ENCODE measurements at places on chromosomes 1 and 21.

DNA sequence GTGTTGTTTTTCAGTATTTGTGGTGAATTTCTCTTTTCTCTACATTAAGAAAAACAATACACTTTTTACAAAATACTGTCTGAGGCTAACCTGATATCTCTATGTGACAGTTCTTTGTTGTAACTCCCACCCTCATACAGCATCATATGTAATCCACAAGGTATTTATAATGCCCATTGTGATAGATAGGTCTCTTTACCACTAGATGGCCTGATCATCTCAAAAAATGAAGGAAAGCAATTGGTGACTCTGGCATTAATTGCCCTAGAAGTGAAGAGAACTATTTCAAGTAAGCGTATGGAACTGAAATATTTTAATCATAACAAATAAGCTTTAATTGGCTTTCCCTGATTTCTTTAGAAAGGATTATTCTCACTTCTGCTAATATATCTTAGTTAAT, 36.2 kb upstream of the HFM1 start:
- no peak for DNase-seq

DNA sequence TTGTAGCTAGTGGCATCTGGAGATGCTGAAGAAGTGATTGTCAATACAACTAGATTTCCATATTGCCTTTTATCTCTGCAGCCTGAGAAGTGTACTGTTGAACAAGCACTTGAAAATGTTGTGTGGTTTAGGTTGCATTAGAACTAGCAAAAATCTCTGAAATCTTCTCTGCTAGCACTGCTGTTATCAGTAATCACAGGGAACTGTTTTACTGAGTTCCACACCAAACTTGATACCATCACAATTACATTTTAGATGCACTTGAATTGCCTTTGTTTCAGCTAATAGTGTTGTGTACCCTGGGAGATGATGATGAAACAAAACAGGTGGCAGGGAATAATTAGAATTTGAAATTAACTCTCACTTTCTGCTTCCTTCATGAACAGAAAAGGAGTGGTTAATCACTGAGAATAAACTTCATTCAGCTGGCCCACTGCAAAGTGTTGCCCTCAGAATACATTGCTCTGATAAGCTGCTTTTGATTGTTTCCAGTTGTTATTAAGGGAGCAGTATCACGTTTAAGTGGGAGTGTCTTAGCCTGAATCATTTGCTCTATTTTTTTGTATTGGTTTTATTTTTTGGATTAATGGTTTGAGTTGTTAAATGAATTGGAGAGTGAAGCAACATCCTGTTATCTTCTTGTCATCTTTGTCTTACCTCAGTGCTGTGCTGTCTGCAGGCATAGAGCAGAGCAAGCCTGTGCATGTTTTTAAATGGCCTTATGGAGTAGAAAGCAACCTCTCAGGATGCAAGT, 13.0 kb downstream of the FAM20B start:
- DNase-seq: no peak

DNA sequence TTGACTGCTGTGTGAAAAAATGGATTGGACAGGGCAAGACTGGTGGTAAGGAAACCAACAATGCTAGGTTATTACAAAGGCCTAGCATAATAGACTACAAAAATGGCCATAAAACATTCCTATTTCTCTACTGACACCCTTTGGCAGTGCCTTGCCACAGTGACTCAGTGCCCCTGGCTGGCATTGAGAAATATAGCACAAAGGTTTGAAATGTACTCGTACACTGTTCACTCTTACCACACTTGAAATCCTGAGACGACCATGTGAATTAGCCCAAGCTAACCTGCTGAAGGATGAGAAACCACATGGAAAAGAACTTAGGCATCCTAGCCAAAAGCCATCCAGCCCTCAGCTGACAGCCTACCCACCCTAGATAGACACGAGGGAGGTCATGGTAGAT, 149.8 kb upstream of the PALMD start:
- no peak for DNase-seq

- DNase-seq: no peak
These were observed 34.5 kb upstream of the TRABD2B start for GRCh38 chr1:48031676-48032075.

- DNase-seq: no peak
These were observed 33.4 kb upstream of the IFFO2 start for GRCh38 chr1:18989896-18990295.

DNA sequence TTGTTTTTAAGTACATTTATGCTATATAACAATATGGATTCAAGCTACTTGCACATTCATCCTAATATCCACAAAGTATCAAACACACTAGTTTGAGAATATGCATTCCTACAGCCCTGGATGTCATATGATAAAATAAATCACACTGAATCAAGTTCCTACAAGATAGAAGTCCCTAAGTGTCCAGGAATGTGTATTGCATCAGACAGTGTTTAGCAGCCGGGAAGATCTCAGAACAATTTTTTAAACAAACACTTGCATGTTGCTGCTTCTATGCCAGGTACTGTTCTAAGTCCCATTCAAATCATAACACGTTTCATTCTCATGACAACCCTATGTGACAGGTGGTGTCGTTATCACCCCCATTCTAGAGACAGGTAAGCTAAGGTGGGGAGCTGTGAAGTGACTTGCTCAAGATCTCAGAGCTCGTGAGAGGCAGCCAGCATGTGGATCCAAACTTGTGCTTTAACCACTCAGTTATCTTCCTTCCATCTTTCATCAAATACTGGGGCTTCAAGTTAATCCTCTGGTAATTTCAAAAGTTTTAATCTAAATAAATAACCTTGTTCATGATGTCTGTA, 68.3 kb upstream of the KIF26B start:
- DNase-seq: no peak

- peak; percentile 7 for DNase-seq
These were observed 20.8 kb downstream of the HYI start for GRCh38 chr1:43432907-43433306.

- DNase-seq: no peak
These were observed 75.9 kb downstream of the VWA5B1 start for GRCh38 chr1:20366463-20367115.

DNA sequence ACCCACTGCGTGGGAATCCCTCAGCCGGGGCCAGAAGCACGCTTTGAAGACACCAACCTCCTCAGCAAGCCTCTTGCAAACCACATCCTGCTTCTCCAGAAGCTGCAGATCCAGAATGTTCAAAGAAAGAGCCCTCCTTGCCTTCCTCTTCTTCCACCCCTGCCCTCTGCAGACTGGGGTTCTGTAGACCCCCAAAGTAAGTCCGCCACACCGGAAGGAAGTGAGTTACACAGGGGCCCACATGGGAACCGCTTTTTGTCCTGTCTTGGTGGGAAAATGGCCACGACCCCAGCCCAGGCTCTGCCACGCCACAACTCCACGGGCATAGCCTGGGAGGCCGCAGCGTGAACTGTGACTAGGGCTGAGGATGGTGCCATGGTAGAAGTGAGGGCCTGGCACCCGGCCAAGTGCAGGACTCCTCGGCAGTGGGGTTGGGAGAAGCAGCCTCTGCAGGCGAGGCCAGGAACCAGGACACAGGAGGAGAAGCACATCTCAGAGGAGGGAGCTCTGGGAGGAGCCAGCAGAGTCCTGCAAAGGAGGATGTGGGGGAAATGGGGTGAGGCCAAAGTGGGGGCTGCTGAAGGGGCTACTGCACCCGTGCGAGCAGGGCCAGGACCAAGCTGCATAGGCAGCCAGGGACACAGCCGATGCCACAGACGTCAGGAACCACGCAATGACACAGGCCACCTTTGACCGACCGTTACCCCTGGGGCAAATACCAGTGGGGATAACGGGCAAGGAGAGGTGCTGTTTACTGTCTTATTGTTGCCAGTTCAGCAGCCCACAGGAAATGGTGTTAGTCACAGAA, 30.9 kb downstream of the PDE9A start:
- DNase-seq: no peak

DNA sequence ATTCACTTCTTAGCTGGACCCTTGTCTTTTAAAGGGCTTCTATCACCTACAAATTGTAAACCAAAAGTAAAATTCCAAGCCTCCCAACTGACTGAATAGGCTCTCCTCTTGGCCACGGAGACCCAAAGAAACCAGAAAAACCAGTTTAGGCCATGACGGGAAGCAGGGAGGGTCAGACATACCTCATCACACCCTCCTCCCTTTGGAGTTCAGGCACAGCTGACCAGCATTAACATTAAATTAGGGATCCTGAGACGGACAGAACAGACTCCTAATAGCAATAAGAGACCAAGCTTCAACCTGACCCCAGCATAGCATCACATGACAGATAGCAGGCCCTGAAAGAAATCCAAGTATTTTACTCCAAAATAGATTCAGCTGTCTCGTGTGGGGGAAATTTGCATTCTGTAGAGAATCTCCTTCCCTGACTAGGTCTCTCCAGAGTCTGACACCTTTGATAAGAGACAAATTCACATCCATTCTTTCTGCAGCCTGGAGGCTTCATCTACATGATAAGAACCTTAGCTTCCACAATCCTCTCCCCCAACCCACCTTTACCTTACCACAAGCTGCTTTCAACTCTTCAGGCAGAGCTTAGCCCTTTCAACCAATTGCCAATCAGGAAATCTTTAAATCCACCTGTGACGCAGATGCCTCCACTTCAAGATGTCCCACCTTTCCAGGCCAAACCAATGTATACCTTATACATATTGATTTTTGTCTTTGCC, 177.1 kb upstream of the RAB4A start:
- peak; percentile 7 for DNase-seq

GRCh38 chr21:21019681-21020080, 21.5 kb downstream of the NCAM2 start:
- DNase-seq: no peak

DNA sequence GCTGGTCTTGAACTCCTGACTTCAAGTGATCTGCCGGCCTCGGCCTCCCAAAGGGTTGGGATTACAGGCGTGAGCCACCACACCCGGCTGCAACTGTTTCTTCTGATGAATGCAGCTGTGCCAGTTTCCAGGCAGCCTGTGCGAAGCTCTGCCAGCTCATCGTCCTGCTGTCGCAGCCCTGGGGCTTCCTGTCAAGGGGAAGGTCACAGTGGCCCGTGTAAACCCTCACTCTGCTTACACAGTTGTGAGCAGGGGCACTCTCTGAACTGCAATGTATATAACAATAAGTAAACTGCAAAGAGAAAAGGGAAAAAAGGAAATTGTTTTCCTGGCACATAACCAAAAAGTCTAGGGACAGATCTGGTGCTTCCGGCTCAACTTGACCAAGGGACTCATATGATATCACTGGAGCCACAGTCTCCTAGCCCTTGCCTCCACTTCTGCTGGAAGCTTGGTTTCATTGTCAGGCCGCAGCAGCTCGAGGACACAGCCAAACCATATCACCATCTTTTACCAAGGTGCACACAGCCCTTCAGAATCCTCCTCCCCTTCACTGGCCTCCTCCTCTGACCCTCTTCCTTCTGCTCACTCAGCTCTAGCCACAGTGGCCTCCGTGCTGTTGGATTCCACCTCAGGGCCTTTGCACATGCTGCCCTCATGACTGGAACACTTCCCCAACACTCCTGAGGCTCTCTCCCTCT, 22.8 kb upstream of the LBR start:
- no peak for DNase-seq

GRCh38 chr1:40247655-40248054, at the start of gene TMCO2:
Gene TMCO2, plus strand, starts transcription at chr1:40247937. Its CDS starts 57 bp downstream, at chr1:40247994.
- DNase-seq: no peak

- DNase-seq: peak; percentile 36
These were observed 30.5 kb downstream of the KCNC4 start for GRCh38 chr1:110240476-110241210.

GRCh38 chr1:221916176-221916575, 174.3 kb upstream of the DUSP10 start:
- no peak for DNase-seq

GRCh38 chr21:42315296-42315891, at the start of gene TFF3:
Gene TFF3, minus strand, starts transcription at chr21:42315409. Its CDS starts 35 bp downstream, at chr21:42315374.
- peak; percentile 63 for DNase-seq

DNA sequence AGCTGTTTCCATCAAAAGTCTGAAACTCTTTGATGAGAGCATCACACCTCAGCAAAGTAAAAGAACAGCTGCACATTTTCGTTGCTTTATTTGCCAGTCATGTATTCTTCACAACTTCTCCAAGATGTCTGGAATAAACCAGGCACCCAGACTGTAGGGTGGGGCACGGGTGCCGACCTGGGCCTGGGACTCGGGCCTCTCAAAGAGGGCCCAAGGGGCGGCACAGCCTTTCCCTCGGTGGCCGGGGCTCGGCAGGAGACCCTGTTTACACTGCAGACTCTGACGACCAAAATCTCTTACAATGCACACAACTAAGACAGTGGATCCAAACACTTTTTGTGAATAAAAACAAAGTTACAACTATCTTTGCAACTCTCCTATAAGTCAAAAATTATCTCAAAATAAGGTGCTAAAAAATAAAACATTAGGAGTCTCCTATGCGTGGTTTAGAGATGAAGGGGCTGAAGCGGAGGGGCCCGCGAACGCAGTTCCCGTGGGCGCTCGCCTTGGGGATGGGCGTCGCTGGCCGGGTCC, 696 bp downstream of the LSS start:
- DNase-seq: no peak

GRCh38 chr1:109910123-109910962, at the start of gene CSF1:
Gene CSF1, plus strand, starts transcription at chr1:109910849. Its CDS starts 175 bp downstream, at chr1:109911024.
- DNase-seq: peak; percentile 91

DNA sequence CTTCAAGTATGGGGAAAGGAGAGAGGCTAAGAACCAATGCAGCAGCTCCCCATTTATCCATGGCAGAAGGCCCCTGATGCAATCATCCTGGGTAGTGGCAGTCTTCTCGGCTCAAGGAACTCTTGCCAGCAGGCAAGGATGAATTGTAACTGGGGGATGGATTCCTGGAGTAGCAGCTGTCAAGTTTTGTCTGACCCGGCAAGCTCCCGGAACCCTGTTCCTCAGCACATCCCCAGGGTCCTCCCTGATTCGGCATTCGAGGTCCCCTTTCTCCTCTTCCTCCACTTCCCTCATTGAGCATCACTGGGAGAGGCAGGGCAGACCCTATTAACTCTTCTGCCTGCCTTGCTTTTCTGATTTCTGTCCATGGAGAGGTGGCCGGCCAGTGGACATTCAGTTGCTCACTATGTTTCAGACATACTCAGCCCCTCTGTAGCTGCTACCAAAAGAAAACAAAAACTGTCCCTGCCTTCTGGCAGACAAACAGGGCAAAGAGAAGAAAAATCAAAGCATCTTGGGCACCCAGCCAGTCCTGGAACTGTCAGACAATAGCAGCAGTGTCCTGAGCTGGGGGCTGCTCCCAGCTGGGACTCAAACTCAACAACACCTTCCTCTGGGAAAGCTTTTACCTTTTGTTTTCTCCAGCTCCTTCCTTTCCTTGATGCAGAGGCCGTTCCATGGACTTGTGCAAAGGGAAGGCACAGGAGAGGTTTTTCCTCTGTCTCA, 5.6 kb upstream of the PTCH2 start:
- DNase-seq: no peak

- DNase-seq: no peak
These were observed 27.9 kb downstream of the PIK3C2B start for GRCh38 chr1:204466416-204467405.

DNA sequence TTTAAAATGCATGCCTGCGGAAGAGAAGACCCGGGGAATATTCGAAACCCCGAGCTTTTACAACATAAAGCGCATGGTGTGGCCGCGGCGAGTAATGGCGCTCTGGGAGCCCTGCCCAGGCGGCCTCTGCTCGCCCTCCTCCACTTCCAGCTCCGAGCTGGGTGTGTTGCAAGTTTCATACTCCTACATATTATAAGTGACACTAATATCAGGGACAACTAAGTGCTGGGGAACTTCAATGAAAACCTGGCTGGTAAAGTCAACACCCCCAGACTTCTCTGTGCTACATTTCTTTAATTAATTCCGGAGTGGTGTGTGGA, 11.8 kb downstream of the SIM2 start:
- DNase-seq: no peak
